Fibroblast of skin of left biceps (primary cell): ENCODE measurements at places on chromosomes 1 and 21.

- no peak for DNase-seq
Observed at GRCh38 chr1:214337511-214337910, 56.6 kb downstream of the SMYD2 start.

DNA sequence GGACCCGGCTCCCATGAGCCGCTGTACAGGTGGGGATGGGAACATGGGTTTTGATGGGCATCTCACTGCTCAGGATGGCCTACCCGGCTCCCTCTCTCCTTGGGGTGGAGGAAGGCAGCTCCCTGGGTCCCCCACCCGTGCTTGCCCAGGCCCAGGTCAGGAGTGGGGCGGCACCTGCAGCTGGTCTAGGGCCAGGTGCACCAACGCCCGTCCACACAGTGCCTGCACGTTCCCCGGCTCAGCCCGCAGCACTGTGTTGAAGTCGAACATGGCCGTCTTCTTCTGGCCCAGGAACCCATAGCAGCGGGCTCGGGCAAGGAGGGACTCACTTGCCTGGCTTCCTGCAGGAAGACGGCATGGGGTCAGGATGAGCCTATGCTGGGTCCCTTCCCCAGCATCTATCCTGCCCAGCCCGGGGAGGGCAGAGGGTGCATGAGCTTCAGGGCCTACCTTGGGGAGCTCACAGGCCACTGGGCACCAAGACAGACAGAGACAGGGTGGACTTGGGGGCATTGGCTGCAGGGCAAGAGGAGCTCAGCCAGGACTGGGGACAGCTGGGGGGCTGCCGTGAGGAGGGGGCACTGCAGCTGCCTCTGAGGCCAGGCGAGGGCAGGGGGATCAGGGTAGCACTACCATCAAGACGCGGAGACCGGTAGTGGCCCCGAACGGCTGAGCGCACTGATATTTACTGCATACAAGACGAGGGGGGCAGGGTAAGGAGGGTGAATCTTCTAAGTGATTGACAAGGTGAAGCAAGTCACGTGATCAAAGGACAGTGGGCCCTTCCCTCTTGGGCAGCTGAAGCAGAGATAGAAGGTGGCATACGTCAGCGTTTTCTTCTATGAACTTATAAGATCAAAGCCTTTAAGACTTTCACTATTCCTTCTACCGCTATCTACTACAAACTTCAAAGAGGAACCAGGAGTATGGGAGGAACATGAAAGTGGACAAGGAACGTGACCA is 17.8 kb downstream of the TTC34 start:
- no peak for DNase-seq

- DNase-seq: no peak
Observed at GRCh38 chr21:30942192-30942591, 60.8 kb upstream of the KRTAP11-1 start.

GRCh38 chr1:205918955-205919746 is 24.1 kb downstream of the SLC26A9 start:
- peak; percentile 52 for DNase-seq

DNA sequence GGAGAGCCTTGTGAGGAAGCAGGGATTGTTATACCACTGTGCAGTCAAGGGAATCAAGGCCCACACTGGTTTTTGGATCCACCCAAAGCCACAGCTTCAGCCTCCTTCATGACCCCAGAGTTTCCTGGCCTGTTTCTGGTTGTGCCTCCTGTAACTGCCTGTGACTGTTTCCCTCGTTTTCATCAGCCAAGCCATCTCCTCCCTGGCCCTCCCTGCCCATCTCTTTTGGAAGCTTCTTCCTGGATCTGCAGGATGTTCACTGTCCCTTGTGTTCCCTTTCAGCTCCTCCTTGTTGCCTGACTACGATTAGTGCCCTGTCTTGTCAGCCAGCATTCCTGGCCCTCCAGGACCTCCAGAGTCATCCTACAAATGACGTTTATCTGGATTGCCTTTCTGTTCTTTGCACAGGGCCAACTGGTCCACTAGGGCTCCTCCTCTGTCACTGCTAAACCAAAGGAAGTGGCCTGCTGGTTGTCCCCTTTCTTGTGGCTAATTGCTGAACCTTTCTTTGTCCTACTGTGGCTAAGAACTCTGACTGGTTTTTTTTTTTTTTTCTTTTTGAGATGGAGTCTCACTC is 17.9 kb downstream of the SFT2D2 start:
- DNase-seq: no peak

DNA sequence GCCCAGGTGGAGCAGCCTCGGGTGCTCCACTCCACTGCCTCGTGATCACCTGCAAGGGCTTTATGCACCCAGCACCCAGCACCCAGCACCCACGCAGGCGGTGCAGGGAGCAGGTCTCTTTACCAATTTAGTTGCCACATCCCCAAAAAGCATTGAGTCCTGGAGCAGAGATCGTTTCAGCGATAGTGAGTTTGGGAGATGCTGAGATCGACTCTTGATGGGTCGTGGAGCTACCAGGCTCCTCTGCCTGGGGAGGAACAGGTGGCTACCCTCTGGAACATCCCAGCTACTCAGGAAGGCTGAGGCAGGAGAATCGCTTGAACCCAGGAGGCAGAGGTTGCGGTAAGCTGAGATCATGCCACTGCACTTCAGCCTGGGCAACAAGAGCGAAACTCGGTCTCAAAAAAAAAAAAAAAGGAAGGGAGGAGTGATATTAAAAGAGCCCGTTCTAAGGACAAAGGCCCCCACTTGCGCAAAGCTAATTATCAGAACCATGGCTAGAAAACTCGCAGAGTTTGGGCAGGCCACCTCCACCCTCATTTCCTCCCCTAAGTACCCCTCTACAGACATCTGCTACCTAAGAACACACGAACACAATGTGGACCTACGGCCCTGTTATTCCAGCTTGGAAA is 106.5 kb upstream of the SLC45A1 start:
- DNase-seq: no peak

- no peak for DNase-seq
Observed at GRCh38 chr21:16186742-16187141, 457.0 kb downstream of the USP25 start.

DNA sequence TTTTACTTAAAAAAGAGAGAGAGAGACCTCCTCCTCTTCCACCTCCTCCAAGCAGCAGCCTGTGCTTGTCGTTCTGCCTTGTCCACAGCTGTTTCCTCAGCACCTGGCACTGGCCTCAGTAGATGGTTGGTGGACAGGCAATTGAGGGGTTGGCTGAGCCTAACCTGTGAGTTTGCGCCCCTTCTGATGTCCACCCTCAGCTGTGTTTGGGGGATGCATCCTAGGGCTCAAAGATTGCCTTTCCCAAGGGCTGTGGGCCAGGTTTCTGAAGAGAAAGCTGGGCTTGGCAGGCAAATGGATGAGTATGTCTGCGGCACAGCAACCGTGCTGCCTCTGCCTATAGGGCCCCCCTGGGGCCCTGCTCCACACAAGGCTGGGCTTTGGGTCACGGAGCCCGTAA is 35.1 kb upstream of the KDM4A start:
- no peak for DNase-seq

- DNase-seq: no peak
Observed at GRCh38 chr1:55604179-55604578, 389.0 kb upstream of the USP24 start.

- peak; percentile 18 for DNase-seq
Observed at GRCh38 chr1:65958561-65959350, 166.1 kb downstream of the PDE4B start.

DNA sequence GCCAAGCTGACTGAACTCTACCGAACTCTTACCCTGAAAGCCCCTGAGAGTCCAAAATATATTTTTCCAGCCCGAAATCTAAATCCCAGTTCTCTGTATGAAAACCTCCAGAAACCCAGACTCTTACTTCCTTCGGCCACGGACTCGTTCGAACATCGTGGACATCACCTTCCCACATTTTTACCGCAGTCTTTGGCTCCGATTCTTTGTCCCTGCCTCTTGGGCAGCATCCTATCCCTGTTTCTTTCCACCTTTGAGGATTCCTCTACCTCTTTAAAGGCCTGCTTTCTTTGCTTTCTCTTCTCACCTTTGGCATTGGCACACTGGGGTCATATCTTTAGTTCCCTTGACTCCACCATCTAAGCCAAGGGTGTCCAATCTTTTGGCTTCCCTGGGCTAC is 932 bp upstream of the USP24 start:
- no peak for DNase-seq

DNA sequence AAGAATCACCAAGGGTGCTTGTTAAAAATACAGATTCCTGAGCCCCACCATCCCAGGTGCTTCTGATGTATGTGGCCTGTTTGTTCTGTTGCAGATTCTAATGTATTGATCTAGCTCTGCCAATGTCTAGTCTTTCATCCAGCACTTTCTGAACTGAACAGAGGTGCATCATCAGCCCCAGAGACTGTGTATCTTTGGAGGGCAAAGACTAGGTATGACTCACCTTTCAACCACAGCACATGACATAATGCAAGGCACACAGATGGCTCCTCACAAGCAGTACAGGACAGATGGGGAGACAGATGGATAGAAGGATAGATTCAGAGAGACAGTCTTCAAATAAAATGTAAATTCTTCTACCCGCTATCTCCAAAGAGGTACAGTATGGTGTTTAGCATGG is 32.3 kb downstream of the CD58 start:
- DNase-seq: no peak

DNA sequence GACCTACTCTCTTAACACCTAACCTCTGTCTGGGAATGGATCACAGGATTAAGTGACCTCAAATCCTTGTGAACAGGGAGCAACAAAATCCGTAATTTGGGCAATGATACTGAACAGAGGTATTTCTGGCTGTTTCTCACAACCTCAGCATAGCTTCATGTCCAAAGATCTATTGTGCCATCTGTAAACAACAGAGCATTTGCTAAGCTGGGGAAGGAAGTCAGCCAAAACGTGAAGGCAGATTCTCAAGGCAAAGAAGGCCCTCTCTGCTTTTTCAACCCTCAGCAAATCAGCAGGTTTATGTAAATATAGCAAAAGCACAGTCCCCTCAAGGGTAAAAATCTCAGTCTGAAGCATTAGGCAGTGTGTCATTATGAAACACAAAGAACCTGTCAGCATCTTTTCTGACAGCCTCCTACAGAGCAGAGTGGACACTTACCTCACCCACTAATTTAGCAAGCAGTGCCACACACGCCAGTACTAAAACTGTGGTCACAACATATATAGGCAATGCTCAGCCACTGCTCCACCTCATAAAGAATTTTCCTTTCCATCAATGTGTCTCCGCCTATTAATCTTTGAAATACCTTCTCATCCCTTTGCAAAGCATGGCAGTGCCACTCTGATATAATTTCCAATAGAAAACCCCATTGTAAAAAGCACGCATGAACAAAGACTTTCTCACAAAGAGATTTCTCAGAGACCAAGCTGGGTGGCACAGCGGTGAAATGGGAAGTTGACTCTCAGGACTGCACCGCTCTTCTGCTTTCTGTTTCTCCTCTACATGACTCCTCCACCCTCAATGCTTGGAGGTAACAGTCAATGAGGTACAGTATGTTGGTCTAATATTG is 188.0 kb downstream of the RERE start:
- no peak for DNase-seq

- peak; percentile 48 for DNase-seq
Observed at GRCh38 chr1:232435729-232436128, 194.2 kb downstream of the SIPA1L2 start.

GRCh38 chr1:41158147-41158875 is 83.8 kb downstream of the SCMH1 start:
- DNase-seq: no peak

- DNase-seq: no peak
Observed at GRCh38 chr1:162682013-162682419, 49.8 kb downstream of the DDR2 start.

DNA sequence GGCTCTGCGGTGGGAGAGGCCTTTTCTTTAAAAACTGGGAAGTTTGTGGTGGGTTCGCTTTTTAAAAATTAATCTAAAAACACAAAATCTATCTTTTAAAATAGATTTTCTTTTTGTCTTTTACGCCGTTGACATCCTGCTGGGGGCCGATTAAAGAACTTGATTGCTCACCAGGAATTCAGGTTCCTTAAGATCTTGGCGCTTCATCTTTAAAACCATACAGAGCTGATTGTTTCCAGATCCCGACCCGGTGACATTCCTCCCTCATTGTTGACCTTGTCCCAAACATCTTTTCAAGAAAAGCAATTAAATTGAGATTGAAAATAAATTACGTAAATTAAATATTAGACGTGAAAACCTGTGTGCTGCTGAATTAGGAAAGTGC is 546 bp upstream of the ZNF697 start:
- no peak for DNase-seq

DNA sequence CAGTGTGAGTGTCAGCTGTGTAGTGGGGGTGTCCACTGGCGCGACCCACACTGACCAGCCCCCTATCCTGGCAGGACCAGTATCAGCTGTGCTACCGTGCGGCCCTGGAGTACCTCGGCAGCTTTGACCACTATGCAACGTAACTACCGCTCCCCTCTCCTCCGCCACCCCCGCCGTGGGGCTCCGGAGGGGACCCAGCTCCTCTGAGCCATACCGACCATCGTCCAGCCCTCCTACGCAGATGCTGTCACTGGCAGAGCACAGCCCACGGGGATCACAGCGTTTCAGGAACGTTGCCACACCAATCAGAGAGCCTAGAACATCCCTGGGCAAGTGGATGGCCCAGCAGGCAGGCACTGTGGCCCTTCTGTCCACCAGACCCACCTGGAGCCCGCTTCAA is 28.1 kb upstream of the KDM4A start:
- DNase-seq: no peak

DNA sequence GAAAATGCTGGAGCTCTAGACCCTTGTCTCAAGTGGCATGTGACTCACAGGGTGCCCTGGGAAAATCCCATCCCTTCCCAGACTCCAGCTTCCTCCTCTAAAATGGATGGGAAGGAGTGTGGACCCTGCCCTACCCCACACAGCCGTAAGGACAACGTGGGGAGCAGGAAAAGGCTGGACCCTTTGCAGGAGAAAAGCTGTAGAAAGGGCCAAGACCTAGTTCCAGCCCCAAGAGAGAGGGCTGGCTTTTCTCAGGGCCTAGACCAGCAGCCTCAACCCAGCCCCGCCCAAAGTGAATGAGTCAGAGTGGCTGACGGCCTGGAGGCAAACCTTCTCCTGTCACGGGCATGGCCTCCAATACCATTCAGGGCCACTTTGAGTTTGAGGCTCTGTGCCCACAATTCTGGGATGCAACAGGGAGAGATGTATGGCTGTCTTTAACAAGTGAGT is 1.1 kb downstream of the LAMB3 start:
- no peak for DNase-seq

GRCh38 chr21:46361935-46362334 is 38.0 kb downstream of the PCNT start:
- no peak for DNase-seq

DNA sequence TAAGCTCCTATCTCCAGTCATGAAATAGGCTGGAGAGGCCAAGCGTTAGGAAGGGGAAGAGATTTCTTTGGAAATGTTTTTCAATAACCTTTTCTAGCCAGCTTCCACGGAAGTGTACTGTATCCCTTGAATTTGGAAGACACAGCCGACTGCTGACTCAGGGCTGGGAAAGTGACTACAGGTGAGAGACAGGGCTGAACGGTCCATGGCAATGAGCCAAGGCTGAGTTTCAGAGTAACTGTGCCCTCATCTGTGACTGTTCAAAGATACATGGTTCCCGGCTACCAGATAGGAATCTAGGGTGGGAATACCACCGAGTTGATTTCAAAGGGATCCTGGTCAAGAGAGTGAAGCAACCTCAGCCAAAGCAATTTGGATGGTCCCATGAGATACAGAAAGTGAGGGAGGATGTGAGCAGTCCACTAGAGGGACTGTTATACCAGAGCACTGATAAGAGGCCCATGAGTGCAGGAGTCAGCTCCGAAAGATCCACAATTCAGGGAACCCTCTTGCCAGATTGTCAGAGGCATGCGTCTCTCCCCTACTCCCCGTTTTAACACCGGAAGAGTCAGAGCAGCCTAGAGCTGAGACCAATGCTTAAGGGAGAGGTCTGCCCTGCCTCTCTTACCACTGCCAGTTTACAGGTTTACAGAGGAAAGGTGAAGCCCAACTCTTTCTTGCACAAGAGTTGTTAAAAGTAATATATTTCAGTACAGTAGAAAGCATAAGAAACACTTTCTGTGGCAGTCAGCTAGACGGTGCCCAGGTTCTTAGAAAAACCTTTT is 3.2 kb upstream of the KRTAP19-8 start:
- no peak for DNase-seq
